ENCODE measurements at places on chromosomes 4 and X. TPM values are rescaled to one million over a fixed set of nuclear protein-coding genes. Genes with fewer than 3 reads are reported as not detected.

DNA sequence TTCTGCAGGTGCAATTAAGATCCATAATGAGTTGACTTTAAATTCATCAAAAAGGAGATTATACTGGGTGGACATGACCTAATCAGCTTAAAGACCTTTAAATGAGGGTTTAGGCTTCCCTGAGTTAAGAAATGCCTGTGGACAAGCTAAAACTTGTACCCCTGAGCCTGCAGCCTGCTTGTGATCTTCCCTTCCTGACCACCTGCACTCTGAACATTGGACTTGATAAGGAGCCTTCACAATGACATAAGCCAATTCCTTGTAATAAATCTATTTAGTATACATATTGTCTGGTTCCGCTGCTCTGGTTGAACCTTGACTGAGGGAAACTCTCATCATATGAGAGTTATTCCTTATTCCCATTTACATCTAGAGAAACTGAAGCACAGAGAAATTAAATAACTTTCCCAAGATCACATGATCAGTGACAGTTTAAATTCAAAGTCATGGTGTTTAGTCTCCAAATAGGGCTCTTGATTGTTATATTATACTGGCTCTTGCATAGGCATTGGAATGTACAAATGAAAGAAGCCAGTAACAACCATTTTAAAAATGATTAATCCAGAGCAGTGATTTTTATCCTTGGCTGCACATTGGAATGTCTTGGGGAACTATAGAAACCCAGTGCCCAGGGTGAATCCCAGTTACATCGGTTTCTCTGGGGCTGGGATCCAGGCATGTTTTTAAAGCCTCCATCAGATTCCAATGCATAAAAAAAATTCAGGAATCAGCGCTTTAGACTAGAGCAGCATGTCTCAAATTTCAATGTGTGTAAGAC lies 136.1 kb downstream of the MSL3 start:
- no peaks in the 10 kb centered on the region for H3K4me1 ChIP-seq
- no peak overlapping the region for H3K27ac ChIP-seq
- no peaks in the 10 kb centered on the region for H3K27me3 ChIP-seq
- H3K36me3 ChIP-seq: no peaks in the 10 kb centered on the region
- no peak for DNase-seq

The SPARCL1 gene
- not detected for total RNA-seq

The RAB40AL gene
- 0.31 TPM for total RNA-seq

DNA sequence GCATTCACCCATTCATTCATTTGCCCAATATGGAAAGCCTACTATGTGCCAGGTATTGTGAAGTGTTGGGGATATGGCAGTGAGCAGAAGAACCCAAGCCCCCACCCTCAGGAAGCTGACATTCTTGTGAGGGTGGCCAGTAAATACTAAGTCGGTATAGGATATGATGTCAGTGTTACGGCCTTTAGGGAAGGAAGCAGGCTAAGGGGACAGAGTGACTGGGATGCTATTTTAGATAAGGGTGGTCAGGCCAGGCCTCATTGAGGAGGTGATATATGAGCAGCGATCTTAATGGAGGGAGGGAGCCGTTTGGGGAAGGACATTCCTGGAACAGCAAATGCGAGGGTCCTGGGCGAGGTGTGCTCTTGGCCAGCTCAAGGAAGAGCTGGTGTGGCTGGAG lies 2.0 kb downstream of the ATP6AP1 start:
- H3K4me1 ChIP-seq: peaks cover 23% of the 10 kb centered on the region
- H3K27me3 ChIP-seq: no peaks in the 10 kb centered on the region
- no peak for DNase-seq

DNA sequence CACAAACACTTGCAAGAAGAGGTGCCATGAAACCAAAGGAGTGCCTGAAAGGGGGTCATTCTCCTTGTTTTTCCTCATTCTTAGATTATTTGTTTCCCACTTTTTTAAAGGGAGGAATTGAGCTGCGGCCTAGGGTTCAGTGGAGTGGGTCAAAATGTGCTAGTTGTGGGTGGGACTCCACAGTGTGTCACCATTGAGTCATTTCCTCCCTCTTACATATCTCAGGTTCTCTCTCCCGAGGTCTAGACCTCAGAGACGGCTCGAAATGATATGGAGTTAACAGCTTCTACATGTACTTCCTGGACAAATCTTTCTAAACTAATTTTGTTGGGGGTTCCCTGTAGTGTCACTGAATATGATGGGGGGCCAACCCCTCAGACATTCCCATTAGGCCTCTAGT lies 328.4 kb upstream of the SPANXN1 start:
- H3K36me3 ChIP-seq: no peaks in the 10 kb centered on the region
- H3K27ac ChIP-seq: no peak overlapping the region
- DNase-seq: no peak
- H3K27me3 ChIP-seq: no peaks in the 10 kb centered on the region
- no peaks in the 10 kb centered on the region for H3K4me1 ChIP-seq

The SPANXN4 gene
- total RNA-seq: not detected

DNA sequence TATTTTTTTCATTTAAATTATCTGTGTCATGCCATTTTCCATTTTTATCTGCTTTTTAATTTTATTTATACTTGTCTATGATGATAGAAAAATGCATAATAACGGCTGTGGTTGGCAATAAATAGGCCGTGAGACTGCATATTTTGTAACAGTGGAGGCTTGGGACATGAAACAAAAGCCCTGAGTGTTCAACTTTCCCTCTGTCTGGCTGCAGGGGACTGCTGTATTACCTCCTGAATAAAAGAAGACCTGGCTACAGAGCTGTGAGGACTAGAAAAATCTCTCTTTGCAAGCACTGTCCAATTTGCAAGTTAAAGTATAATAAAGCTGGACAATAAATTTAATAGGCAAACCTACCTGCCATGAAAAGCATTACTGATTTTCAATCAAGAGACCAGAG lies 82.1 kb downstream of the MAGEB10 start:
- DNase-seq: no peak
- H3K27ac ChIP-seq: no peak overlapping the region
- H3K4me3 ChIP-seq: no peak overlapping the region
- H3K4me1 ChIP-seq: no peaks in the 10 kb centered on the region
- no peaks in the 10 kb centered on the region for H3K36me3 ChIP-seq
- no peaks in the 10 kb centered on the region for H3K27me3 ChIP-seq

DNA sequence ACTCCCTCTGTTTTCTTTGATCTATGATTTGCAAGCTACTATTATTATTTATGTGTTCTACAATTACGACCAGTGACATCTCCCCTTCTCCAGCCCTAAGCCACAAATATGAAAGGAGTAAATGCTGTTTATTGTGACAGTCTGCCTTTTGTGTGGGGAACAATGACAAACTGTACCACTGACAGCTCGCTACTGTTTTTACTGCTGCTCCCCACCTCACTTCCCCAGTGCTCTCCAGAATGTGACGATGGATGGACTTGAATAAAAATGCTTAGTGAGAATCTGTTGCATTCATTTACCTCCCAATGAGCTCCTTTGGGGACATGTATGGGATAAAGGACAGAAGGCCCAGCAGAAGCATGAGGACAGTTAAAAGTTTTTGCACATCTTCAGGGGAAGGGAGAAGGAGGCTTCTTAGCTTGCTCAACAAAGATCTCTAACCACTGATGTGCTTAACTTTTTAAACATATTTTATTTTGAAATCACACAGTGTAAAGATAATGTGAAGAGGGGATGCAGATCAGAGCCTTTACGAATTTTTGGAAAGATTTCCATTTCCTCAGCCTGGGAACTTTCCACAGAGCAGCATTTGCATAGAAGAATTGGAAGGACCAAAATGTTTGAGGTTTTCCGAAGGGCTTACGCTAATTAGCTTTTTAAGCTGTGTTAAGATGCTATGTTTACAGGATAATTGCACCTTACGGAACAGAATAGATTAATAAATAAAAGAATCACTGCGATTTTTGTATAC lies 485.1 kb upstream of the TENM3 start:
- no peaks in the 10 kb centered on the region for H3K4me1 ChIP-seq
- no peaks in the 10 kb centered on the region for H3K27me3 ChIP-seq
- H3K4me3 ChIP-seq: no peak overlapping the region
- H3K36me3 ChIP-seq: no peaks in the 10 kb centered on the region
- no peak for DNase-seq

DNA sequence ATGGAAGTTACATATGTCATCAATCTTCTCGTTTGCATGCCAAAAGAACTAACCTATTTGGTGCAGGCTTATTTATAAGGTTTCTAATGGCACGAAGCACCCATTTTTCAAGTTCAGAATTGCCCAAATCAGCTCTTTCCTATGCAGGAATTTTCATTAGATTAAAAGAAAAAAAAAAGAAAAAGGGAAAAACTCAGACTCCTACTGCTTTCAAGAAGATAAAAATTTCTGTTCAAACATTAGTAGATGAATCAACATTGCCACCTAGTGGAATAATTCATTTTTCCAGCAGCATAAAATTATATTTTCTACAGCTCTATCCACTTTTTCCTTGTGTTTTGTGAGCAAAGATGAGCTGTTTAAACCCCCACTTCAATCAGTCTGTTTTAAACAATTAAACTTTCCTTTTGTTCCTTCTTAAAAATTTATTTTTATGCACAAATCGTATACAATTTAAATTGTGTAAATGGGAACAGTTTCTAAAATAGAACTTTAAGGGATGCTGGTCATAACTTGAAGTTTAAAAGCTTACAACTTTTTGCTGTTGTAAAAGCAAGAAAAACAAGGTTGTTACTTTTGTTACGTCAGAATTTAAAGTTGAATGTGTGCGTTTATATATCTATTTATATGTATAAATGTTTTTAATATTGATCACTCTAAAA lies 309.9 kb downstream of the ARAP2 start:
- no peaks in the 10 kb centered on the region for H3K36me3 ChIP-seq
- no peaks in the 10 kb centered on the region for H3K4me1 ChIP-seq
- peaks cover 9% of the 10 kb centered on the region for H3K27me3 ChIP-seq

The SPANXA2 gene
- total RNA-seq: not detected

DNA sequence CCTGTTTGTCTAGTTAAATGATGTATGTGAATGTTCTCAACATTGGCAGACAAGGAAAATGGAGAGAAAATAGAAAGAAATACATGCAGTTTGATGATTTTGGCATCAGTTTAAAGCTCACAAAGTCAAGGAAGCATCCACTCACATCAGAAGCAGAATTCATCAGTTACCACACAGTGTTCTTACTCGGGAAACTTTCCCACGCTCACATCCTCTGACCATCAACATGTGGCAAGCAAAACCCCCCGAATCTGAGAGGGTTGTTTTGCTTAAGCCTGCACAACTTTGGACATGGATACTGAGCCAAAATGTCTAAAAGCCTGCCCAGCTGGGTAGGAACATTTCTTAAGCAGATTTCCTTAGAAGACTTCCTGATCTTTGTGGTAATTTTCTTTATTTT lies 407.6 kb downstream of the ANKRD50 start:
- no peak overlapping the region for H3K27ac ChIP-seq
- no peaks in the 10 kb centered on the region for H3K4me1 ChIP-seq
- no peaks in the 10 kb centered on the region for H3K27me3 ChIP-seq
- no peaks in the 10 kb centered on the region for H3K36me3 ChIP-seq
- DNase-seq: no peak

- H3K4me1 ChIP-seq: peaks cover 2% of the 10 kb centered on the region
- H3K4me3 ChIP-seq: no peak overlapping the region
Measured at GRCh38 chrX:47879463-47879862, 42.8 kb downstream of the ZNF81 start.

DNA sequence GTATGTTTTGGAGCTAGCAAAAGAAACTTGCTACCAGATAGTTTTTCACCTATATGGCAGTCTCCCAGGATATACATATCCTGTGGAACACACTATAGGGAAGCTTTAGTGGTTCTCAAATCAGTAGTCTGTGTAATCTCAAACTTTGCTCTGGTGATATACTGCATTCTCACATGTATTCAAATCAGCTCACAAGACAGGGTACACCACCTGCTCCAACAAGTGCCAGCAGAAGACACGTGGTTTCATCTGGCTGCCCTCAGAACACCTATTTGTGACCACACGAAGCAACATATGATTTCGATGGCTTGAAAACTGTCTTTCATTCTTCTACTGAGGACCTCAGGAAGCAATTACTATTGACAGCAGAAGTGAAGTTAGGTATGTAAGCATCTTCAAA lies 37.7 kb downstream of the BCLAF3 start:
- no peak overlapping the region for H3K27ac ChIP-seq
- H3K4me1 ChIP-seq: no peaks in the 10 kb centered on the region
- no peaks in the 10 kb centered on the region for H3K27me3 ChIP-seq
- no peak for DNase-seq

DNA sequence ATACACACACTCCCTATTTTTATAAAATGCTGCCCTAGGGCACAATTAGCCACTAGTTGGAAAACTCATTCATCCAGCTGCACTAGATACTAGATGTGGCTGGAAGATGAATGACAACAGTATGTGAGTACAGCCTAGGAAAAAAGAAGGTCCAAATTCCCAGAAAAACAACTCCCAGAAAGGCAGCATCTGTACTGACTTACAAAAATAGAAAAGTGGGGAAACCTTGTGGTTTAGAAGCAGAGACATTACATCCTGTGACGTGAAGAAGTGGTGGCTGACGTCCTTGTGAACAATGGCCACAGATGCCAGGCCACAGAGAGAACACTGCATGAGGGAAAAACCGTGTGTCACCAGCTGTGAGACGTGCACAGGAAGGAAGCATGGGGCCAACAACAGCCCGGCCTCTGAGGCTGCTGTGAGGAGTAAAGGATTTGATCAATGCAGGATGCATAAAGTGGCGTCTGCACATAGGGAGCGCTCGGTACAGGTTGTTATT lies 81.2 kb downstream of the SPRY1 start:
- no peaks in the 10 kb centered on the region for H3K36me3 ChIP-seq
- peaks cover 32% of the 10 kb centered on the region for H3K4me1 ChIP-seq
- H3K4me3 ChIP-seq: no peak overlapping the region
- H3K27me3 ChIP-seq: no peaks in the 10 kb centered on the region
- H3K27ac ChIP-seq: peak overlapping the region; percentile 10

The USP17L25 gene
- not detected for total RNA-seq

The SORCS2 gene
- total RNA-seq: not detected

- H3K4me1 ChIP-seq: peaks cover 4% of the 10 kb centered on the region
- no peaks in the 10 kb centered on the region for H3K27me3 ChIP-seq
- no peaks in the 10 kb centered on the region for H3K36me3 ChIP-seq
- H3K27ac ChIP-seq: no peak overlapping the region
- H3K4me3 ChIP-seq: no peak overlapping the region
Measured at GRCh38 chr4:105352826-105353225, 121.0 kb downstream of the PPA2 start.

GRCh38 chrX:7074908-7075204 lies 72.7 kb upstream of the STS start:
- peaks cover 14% of the 10 kb centered on the region for H3K36me3 ChIP-seq
- no peaks in the 10 kb centered on the region for H3K27me3 ChIP-seq
- no peak overlapping the region for H3K27ac ChIP-seq

The TBCK gene
- 31.7 TPM for total RNA-seq

The KIAA1210 gene
- not detected for total RNA-seq

The FGFR3 gene
- total RNA-seq: 0.25 TPM

The ESX1 gene
- not detected for total RNA-seq

GRCh38 chrX:136115126-136115903 lies 32.0 kb upstream of the FHL1 start:
- H3K4me3 ChIP-seq: no peak overlapping the region
- H3K36me3 ChIP-seq: no peaks in the 10 kb centered on the region
- H3K27me3 ChIP-seq: no peaks in the 10 kb centered on the region
- peaks cover 2% of the 10 kb centered on the region for H3K4me1 ChIP-seq

- DNase-seq: no peak
- no peak overlapping the region for H3K4me3 ChIP-seq
- H3K27me3 ChIP-seq: no peaks in the 10 kb centered on the region
Measured at GRCh38 chrX:7318661-7319060, 170.7 kb upstream of the PUDP start.

The XAGE1A gene
- not detected for total RNA-seq

The SPOCK3 gene
- not detected for total RNA-seq
